ENCODE measurements at places on chromosomes 7 and 10.

DNA sequence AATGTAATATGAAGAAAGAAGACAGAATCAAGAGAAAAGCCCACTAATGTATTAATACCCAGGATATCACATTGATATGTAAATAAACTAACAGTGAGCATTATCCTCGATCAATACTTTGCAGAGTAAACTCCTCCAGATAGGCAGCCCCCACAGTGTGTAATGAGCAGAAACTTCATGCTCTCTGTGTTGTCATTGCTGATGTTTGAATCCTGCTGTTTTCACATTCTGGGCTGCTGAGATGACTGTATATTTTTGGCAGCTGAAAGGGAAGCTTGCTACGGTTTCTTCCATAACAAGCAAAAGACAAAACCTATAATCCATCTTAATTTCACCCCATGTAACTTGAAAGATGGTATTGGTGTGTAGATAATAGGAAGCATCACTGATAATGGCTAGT, 15.3 kb upstream of the THSD7A start:
- DNase-seq: no peak

GRCh38 chr7:82594665-82595064, 151.1 kb upstream of the CACNA2D1 start:
- DNase-seq: no peak

GRCh38 chr10:112382515-112383235, 8.8 kb downstream of the ACSL5 start:
- DNase-seq: no peak

DNA sequence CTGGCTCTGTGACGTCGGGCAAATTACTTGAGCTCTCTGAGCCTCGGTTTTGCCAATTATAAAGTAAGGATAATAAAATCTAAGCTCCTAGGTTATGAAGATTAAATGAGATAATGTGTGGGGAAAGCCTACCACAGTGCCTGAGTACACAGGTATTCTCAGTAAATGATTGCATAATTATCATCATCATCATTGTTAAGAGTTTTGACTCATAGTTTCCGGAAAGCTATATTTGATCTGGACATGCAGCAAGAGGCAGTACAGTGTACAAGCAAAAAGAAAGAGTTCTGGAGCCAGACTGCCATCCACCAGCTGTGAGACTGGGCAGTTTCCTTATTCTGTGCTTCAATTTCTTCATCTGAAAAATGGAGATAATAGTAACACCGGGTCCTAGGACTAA, 155.6 kb upstream of the YAE1 start:
- DNase-seq: no peak

GRCh38 chr10:79496896-79497295, 15.4 kb upstream of the EIF5AL1 start:
- DNase-seq: no peak

GRCh38 chr10:102868911-102869257, 386 bp upstream of the AS3MT start:
- DNase-seq: no peak
